Sciatic nerve (tissue), 2 donors: ENCODE measurements at places on chromosomes 6 and 20.

DNA sequence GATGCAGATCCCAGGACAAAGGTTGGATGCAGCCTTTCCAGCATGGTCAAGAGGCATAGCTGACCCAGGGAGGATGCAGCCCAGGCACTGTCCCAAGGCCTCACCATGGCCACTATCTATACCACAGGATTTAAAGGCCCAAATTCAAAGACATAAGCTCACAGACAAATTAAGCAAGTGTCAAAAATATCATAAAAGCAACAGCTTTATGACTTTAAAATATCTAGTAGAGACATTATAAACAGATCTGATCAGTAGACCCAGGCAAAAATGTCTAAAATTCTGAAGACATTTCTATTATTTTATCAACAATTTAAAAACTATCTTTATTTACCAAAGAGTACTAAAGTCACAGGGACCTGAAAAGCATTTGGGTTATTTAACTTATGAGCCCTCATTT lies 373.5 kb downstream of the CDC5L start:
- no peak for DNase-seq

DNA sequence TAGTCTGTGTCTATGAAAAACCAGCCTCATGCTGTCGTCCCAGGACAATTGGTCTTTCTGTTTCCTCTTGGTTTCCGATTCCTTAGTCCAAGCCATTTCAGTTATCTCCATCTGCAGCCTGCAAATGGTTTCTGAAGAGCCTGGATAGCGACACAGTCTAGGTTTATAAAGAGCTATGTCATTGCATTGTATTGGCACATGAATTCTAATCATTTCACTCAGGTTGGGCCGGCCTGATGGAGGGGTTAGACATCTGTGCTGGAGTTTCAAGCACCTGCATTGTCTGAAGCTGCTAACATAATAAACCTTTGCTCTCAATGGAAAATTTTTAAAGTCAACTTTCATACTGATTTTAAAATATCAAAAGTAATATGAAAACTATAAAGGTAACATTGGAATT lies 232.6 kb upstream of the MAP3K7 start:
- DNase-seq: no peak

DNA sequence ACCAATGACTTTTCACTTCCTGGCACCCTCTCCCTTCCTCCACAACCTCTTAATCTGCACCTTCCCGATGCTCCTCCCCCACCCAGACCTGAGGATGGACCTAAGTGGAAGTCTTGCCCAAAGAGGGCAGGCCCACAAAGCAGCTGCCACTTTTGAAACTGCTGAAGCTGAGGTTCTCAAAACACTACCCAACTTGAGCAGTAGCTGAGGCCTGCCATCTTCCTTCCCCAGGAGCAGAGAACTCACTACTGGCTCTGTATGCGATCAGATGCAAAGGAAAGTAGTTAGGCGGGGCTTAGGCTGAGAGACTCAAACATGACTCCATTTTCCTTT lies 1.5 kb downstream of the HM13 start:
- DNase-seq: no peak

DNA sequence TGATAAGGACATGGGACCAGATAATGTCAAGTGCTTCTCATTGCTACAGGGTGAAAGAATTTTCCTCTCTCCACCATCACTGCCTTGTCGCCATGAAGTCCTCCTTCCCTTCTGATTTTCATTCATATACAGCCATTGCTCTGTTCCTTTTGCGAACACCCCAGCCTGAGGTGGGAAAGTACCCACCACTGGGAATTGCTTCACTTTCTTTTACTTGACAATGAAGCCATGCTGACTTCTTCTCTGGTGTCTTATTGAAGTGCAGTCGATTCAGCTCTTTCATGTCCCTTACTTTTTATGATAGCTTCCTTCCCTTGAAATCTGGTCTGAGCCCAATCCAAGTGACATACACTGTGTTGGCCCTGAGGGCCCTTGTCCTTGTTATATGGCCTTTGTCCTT lies 16.2 kb downstream of the DAAM2 start:
- DNase-seq: no peak

DNA sequence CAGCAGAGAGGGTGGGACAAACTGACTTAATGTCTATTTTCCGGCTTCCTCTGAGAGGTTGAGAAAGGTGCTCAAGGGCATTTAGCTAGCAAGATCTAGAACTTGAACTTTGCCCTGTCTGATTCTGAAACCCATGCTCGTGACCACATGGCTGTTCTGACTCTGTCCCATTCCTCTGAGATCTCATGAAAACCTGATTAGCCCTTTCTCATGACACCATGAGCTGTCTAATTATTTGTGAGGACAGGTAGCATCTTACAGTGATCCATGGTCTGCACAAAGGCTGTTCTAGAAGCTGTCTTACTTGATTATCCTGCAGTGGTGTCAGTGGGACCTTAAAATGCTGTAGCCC lies 89.6 kb upstream of the TOX2 start:
- DNase-seq: no peak

- DNase-seq: no peak
Observed at GRCh38 chr20:43389211-43389610, 68.5 kb upstream of the SRSF6 start.

- peak; percentile 72 for DNase-seq
Observed at GRCh38 chr6:166998256-166999144, 697 bp upstream of the CEP43 start.

DNA sequence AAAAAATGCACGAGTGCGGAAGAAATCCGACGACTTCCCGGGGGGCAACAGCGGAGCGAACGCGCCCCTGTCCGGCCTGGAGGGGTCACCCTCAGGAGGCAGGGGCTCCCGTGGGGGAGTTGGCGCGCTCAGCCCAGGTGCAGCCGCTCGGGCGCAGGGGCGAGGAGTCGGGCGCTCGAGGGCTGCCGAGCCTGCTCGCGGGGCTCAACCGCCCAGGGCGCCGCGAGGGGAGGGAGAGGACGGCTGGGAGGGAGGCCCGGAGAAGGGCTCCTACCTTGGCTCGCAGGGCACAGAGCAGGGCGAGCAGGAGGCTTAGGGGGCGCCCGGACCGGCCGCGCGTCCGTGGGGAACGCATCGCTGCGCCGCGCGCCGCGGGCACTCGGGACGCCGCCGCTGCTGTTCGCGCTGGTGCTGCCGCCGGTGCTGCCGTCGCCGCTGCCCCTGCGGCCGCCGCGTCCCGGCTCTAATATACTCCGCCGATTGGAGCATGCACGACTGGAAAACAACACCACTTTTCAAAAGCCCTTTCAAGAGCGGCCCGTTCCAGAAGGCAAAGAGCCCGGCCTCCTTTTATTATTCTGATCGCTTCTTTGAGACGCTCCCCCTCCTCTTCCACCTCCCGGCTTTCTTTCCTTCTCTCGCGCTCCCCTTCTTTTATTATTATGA lies 490 bp downstream of the JAG1 start:
- peak; percentile 69 for DNase-seq

GRCh38 chr6:75150685-75151412 lies 55.0 kb downstream of the COL12A1 start:
- no peak for DNase-seq

DNA sequence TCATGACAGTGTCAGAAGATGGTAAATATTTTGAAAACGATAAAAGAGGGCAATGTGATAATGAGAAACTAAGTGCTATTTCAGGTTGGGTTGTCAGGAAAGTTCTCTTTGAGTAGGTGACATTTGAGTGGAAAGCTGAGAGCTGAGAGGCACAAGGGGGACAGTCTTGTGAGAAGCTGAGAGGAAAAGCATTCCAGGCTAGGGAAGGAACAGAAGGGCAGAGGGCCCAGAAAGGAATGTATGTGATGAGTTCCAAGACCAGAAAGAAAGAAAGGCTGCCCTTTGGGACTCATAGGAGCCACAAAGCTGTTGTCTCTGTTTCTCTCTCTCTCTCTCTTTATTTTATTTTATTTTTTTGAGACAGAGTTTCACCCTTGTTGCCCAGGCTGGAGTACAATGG lies 7.6 kb upstream of the RNF182 start:
- no peak for DNase-seq

- peak; percentile 76 for DNase-seq
Observed at GRCh38 chr6:163398815-163399214, 15.7 kb upstream of the QKI start.

DNA sequence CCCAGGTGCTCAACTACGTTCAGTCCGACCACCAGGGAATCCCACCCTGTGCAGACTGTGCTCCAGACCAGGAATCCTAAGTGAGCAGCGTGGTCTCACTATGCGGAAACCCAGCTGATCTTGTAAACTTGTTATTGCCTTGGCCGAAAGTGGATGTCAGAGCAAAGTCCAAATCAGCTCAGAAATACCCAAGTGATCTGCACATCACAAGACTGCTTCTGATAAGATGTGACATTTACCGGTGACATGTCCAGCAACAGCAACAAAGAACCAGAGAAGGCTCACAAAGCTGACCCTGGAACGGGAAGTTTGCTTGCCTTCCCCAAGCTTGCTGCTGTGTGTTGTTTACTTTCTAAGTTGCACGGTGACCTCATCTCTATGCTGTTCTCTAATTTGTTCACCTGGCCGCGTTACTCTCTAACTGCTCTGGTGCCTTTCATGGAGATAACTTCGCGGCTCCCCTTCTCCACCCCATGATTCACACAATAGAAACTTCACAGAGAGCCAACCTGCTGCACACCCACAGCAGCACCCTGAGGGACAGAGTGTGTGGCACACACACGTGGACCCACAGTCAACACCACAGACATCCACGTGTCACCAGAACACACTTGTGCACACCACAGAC lies 1.7 kb downstream of the BNIP5 start:
- DNase-seq: no peak

DNA sequence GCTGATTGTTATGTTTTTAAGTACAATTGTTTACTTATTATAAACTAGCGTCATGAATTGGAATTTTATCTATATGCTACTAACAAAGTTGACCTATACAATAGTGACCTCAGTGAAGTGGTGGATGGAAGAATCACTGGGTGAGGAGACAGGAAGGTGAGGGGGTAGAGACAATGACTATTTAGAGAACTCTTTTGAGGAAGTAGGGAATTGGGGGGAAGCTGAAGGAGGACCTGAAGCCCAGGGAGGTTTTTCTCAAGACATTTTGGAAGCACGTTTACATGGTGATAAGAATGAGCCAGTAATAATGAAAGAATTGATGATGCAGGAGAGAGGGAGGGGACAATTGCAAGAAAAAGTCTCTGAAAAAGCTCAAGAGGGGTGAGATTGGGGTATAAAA lies 96.4 kb downstream of the RPS12 start:
- no peak for DNase-seq

DNA sequence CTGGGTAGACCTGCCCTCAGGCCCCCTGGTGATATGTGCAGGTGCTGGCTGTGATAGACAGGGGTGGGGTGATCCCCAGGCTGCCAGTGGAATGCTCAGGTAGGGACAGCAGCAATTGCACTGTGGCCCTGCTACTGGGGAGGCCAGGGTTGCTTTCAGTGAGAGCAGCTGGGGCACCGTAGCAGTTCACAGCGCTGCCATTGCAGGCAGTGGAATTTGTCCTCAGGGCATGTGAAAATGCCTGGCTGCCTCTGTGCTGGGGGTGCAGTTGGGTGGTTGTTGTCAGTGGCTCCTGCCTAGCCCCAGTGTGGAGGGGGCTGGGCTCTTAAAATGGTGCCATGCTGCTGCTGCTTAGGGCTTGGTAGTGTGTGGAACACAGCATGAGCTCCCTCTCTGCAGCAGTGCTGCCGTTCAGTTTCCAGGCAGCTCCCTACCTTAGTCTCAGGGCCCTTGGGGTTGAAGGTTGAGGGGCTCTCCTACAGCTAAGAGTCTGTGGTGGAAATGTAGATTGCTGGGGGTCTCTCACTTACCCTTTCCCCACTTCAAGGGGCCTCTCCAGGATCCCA lies 23.6 kb downstream of the GJA10 start:
- DNase-seq: no peak

DNA sequence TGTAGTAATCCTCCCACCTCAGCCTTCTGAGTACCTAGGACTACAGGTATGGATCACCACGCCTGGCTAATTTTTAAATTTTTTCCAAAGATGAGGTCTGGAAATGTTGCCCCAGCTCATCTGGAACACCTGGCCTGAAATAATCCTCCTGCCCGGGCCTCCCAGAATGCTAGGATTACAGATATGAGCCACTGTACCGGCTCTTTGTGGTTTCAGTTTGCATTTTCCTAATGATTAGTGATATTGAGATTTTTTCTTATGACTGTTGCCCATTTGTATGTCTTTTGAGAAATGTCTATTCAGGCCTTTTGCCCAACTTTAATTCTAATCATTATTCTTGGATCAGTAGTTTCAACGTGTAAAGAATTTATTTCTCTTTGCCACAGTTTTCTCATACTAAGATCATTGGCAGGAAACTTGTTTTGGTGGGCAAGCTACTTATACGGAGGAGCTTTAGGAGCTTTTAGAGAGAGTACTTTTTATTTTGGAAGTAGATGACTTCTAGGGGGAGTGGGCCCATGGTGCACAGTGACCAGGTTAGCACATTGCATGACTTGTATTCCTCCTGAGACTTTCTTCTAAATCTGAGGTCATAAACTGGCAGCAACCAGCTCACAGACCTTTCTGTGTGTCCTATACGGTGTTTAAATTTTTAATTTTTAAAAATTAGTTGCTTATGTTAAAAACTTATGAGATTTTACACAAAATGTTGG lies 62.3 kb downstream of the STK4 start:
- DNase-seq: no peak
